ENCODE measurements at places on chromosomes 6 and 20.

GRCh38 chr6:139370283-139370998, 4.0 kb downstream of the CITED2 start:
- DNase-seq = peak; percentile 86

DNA sequence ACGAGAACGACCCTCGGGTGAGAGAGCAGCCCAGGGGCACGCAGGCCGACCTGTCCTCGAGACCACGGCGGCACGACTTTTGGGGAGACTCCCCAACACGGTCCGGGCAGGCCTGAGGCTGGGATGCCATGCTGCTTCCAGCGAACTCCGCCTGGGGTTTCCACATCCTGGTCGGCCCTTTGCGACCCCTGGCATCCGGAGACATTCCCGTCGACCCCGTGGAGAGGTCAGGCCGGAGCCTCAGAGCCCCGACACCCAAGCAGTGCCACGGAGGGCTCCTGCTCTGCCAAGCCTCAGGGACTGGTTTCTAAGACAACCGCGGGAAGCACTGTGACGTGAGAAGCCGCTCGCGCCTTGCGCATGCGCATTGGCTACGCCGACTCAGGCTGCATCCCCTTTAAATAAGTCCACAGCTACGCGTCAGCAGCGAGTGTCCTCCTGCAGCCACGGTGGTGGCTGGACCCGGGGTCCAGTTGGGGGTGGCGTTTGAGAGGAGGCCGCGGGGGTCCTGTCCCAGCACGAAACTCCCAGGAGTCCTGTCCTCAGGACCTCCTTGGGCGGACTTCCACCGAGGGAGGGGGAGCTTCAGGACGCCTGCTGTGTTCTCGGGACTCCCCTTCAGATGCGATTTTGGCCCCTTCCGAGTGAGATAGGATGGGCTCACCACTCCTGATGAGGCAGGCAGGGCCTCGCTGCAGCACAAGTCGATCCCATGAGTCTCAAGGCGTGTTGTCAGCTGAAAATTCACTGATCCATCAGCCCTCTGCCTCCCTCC, 1089.3 kb upstream of the DEFB115 start:
- no peak for DNase-seq

- DNase-seq = no peak
Observed at GRCh38 chr6:31541059-31541657, 645 bp downstream of the DDX39B start.

- no peak for DNase-seq
Observed at GRCh38 chr6:118725944-118726343, 74.6 kb upstream of the CEP85L start.

DNA sequence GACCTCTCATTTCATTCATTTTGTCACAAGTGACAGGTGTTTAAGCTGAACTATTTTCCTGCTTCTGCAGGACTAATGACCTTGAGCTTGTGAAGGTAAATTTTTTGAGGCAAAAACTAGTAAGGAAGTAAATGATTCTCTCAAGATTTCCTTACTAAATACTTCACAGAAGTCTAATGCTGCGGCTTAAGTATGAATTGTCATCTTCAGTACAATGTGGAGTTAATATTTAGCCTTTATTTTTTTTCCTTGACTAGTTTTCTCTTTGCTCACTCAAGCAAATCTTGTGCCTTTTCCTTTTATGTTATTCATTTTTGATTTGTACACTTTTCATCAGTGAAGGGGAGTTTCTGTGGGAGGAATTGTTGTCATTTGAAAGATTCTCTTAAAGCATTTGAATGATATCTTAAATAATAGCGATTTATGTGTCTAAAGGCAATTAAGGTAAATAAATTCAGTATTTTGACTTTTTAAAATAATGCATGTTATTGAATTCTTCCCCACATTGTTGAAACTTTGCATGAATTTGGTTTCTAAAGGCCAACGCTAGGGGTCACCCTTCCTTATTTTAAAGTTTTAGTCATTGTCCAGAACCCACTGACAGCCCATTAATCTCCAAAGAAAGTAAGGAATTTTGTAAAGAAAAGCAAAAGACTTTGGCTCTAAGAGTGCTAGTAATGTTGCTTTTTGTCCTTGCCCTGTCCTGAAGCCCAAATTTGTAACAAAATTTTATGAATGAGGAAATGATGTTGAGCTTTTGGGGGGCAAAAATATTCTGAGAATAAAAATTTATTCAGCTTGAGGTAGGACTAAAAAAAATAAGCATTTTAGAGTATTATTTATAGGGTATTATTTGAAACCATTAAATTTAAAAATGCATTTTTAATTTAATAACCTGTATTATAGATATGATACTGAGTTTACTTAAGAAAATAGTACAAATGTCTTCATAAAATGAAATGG, 157.4 kb upstream of the LAMA2 start:
- DNase-seq = peak; percentile 7

DNA sequence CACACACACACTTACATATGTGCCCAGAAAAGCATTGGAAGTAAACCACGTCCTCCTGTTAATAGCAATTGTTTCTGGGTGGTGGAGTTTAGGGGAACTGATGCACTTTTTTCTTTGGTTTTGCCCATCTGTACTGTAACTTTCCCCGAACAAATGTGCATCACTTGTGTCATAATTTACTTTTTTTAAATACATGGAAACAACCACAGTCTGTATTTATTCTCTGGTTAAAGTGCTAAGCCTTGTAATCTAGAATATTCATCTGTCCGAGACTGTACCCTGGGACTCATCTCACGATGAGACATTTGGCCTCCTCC, 61.5 kb upstream of the CD93 start:
- DNase-seq = no peak

DNA sequence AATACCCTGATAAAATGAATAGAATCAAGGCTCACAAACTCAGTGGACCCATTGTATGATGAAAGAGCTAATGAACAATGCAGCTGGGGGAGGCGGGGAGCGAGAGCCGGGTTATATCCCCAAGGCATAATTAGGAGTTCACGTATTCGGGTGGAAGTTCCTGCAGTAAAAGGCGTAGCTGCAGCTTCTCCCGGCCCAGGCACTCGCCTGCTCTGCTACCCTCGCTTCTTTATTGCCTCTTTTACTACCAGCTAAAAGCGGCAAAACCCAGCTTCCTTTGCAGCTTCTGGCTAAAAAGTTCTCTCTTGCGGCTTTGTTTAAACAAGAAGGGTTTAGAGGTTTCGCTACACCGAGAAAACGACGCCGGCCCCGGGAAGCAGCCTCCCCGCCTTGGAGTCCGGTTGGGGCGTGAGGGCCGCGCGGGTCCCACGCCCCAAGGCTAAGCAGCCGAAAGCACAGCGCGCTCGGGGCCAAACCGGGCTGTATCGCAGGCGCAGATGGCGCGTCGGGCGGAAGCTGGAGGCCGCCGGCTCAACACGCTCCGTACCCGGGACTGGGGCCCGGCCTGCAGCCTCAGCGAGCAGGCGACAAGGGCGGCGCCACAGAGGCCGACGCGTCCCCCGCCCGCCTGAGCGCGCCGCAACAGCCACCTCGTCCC, 1.6 kb downstream of the ZBTB2 start:
- DNase-seq = peak; percentile 48

GRCh38 chr6:80638213-80639055, 532.0 kb downstream of the BCKDHB start:
- DNase-seq = peak; percentile 56

- no peak for DNase-seq
Observed at GRCh38 chr6:7674291-7674690, 51.6 kb upstream of the BMP6 start.

GRCh38 chr6:88748141-88748540, 215.3 kb downstream of the RNGTT start:
- no peak for DNase-seq

DNA sequence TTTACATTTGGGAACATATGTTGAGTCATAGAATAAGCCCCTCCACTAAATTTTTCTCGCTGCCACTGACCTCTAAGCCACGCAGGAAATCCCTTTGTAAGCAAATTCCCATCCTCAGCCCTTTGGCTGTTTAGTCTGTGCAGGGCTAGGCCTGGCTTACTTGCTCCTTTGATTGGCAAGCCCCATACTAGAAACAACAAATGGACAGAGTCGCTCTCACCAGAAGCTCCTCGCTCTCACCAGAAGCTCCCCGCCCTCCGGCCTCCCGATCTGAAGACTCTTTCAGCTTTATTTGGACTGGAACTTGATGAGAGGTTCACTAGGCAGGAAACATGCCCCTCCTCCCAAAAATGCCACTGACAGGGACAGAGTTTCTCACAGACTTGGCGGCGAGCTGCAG, 149.2 kb upstream of the EXOC2 start:
- DNase-seq = no peak

GRCh38 chr20:61556673-61557072, 304.6 kb downstream of the CDH4 start:
- no peak for DNase-seq

DNA sequence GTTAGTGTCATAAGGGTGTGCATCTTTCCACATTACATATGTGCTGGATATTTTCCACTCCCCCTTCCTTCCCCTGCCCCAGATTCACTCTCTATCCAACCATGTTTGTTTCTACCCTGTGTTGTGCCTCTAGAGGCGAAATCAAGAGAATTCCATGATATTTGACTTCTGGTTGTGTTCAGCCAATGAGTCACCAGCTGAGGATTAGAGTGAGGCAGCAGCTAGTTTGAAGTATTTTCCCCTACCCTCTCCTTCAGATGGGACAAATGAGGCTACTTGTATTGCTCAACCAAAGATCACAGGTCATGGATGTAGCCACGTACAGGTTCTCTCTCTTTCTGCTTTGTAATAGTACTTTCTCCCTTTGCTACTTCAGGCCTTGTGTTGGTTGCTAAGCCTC, 24.5 kb upstream of the OR2J2 start:
- DNase-seq = no peak

DNA sequence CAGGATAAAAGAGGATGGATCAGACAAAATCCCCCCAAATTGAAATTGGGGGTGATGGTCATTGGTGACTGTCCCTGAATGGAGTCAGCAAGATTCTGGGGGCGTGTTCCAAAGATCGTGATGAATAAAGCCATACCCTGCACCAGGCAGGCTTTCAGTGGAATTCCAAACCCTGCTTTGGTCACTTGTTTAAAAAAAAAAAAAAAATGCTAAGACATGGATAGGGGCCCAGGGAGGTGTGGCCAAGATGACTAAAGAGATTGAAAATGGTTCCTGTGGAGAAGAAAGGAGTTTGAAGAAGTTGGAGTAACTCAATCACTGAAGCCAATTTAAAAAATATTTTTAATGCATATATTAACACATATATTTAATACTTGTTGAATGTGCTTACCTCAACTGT, 161.4 kb upstream of the KCNG1 start:
- no peak for DNase-seq

DNA sequence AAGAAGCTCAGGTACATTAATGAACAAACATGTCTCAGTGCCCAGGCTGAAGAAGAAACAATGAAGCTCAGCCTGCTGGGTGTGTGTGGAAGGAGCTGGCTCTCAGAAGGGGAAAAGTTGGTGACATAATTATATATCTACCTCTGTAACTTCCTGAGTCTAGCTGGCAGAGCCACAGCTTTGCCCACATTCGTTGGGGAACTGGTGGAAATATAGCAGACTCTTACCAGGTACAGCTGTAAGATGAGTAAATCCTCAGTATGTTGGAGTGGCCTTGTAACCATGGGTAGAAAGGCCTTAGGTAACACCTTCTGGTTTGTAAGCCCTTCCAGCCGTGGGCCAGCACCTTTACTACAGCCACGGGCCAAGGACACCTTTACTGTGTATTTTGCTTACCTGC, 29.9 kb upstream of the PNRC1 start:
- no peak for DNase-seq
